ENCODE measurements at places on chromosomes 13 and 19. TPM values are rescaled to one million over a fixed set of nuclear protein-coding genes. Genes with fewer than 3 reads are reported as not detected.
A peak's percentile ranks its signal among the peaks of the same experiment; 100 is the strongest.

DNA sequence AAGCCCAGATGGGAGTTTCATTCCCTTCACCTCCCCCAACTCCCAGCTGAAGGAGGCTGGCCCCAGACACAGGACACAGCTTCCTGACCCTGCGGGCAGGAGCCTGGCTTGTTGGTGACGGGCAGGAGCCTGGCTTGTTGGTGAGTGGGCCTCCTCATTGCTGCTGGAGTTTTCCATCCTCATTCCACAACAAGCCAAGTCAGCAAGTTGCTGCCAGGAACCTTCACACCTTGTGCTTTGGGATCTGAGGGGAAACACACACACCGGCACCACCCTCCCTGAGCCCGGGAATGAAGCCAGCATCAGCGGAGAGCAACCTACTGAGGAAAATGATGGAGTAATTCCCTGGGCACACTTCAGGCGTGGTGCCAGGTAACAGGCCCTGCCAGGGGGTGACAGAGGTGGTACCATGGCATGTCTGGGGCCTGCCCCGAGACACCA lies 74.9 kb downstream of the ALOX5AP start:
- no peaks in the 10 kb centered on the region for H3K36me3 ChIP-seq
- H3K27ac ChIP-seq = no peak overlapping the region
- no peak for DNase-seq
- no peaks in the 10 kb centered on the region for H3K4me1 ChIP-seq
- no peak overlapping the region for H3K4me3 ChIP-seq

DNA sequence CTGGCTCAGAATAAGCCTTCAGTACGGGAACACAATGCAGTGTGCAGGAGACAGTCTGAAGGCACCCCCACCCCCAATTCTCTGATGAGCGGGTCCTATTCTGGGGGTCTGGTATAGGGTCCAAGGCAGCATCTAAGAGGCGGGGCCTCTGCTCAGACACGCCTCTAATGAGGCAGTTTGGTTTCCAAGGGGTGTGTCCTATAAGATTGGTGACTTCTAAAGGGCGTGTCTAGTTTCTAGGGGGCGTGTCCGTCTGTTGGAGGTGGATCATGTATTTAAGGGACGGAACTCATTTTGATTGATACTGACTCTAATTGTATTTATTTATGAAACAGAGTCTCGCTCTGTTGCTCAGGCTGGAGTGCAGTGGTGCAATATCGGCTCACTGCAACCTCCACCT lies 8.7 kb downstream of the FIZ1 start:
- H3K36me3 ChIP-seq = peaks cover 4% of the 10 kb centered on the region
- no peak overlapping the region for H3K27ac ChIP-seq
- no peak overlapping the region for H3K4me3 ChIP-seq
- peaks cover 28% of the 10 kb centered on the region for H3K4me1 ChIP-seq

DNA sequence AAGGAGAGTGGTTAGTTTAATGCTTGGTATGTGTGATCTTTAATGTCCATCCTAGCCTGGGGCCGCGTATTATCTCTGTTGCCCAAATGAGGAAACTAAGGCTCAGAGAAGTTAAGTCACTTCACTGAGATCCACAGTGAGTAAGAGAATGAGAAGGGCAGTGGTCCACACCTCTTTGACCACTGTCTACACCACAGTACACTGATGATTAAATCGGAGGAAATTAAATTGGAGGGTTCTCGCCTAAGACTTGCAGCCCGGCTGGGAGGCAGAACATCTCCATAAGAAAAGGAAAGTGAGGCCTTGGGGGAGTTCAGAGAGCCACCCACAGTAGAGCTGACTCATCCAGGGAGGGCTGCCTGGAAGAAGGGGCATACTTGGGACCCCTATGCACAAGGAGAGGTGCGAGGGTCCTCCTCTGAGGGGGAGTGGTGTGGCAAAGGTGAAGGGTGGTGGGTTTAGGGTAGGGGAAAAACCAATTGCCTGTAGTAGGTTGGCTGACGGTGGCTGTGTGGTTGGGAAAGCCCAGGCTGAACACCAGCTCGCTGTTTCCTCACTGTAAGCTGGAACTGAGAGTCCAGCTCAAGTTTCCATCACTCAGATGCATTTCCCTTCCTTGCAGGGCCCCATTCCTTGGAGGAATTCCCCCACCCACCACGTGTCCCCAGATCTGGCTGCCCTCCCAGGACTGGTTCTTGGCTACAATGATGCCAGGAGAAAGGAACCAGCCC lies 15.0 kb upstream of the DHRS12 start:
- H3K27ac ChIP-seq = peak overlapping the region; percentile 65
- no peaks in the 10 kb centered on the region for H3K27me3 ChIP-seq
- peak overlapping the region; percentile 17 for H3K4me3 ChIP-seq
- peaks cover 89% of the 10 kb centered on the region for H3K4me1 ChIP-seq
- peak; percentile 34 for DNase-seq
- no peaks in the 10 kb centered on the region for H3K36me3 ChIP-seq

DNA sequence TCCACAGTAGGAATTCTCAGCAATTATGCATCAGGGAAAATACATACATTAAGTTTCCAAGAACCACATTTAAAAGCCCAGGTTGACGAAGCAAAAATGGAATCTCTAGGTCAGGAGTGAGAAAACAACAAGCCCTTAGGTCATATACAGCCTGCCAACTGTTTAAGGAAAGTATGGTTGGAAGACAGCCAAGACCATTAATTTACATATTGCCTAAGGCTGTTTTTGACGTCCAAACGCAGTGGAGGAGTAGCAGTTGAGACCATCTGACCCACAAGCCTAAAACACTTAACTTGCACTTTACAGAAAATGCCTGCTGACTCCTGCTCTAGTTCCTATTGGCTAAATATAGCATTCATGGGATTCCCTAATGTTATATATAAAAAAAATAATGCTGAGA lies 299.0 kb downstream of the ITGBL1 start:
- DNase-seq = no peak
- H3K27ac ChIP-seq = no peak overlapping the region
- no peaks in the 10 kb centered on the region for H3K36me3 ChIP-seq
- H3K4me1 ChIP-seq = no peaks in the 10 kb centered on the region
- H3K27me3 ChIP-seq = no peaks in the 10 kb centered on the region

- H3K4me1 ChIP-seq = peaks cover 5% of the 10 kb centered on the region
- no peak for DNase-seq
- H3K27ac ChIP-seq = no peak overlapping the region
- H3K36me3 ChIP-seq = no peaks in the 10 kb centered on the region
Measured at GRCh38 chr19:56087647-56088496, 33.2 kb downstream of the ZNF787 start.

DNA sequence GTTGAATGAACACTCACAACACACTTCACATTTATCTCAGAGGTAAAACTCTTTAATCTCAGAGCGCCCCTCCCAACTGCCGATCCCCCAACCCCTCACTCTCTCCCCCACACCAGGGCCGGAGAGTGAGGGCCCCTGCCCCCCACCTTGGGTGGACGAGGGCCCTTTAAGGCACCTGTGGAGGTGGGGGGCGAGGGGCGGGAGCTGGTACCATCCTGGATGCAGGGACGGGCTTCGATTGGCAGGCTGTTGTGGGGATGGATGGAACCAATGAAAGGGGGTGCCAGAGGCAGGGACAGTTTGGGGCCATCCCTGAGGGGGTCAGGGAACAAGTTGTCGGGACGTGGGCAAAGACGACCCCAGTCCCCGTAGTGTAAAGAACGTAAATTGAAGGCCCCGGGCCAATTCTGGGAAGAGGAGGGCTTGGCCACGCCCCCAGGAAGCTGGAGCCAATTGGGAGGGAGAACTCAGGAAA lies 1.7 kb upstream of the PNKP start:
- peaks cover 53% of the 10 kb centered on the region for H3K4me1 ChIP-seq
- DNase-seq = no peak
- no peaks in the 10 kb centered on the region for H3K27me3 ChIP-seq
- peaks cover 11% of the 10 kb centered on the region for H3K36me3 ChIP-seq

Gene HCST
- polyA plus RNA-seq = 567 TPM

Gene KIR2DL4
- not detected for polyA plus RNA-seq

Gene NLRP5
- not detected for polyA plus RNA-seq

Gene CEACAM4
- not detected for polyA plus RNA-seq

Gene CEACAM16
- not detected for polyA plus RNA-seq
